ENCODE measurements at places on chromosomes 2 and 18.

- no peak for DNase-seq
These were observed 322.3 kb downstream of the TSN start for GRCh38 chr2:122077771-122078170.

DNA sequence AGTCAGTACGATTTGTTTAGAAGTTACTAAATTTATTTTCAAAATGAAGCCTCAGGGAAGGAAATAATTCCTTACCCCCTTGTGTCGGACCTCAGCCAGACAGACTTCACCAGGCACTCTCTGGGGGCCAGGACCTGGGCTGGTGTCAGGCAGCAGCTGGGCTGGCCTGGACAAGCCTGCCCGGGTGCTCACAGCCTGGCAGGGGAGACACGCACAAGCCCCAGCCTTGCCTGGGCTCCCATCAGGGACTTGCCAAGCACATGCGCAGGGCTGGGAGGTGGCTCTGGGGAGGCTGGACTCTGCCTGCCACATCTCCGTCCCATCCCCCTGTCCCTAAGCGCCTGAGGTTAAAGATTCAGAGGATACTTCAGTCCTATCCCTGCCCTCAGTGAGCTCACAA, 56.8 kb upstream of the HS6ST1 start:
- no peak for DNase-seq

DNA sequence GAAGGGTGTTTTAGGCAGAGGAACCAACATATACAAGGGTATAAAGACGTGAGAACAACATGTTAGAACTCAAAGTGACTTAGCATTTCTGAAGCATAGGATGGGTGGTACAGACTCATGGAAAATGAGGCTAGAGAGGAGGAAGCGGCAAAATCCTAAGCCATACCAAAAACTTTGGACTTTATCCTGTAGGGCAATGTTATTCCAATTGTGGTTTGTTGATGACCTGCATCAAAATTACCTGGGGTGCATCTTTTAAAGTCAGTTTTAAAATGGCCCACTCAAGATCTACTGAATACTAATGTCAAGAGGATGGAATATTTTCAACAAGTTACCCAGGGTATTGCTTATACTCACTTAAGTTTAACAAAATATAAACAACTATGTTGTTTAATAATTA, 34.8 kb downstream of the RAPH1 start:
- DNase-seq: no peak

DNA sequence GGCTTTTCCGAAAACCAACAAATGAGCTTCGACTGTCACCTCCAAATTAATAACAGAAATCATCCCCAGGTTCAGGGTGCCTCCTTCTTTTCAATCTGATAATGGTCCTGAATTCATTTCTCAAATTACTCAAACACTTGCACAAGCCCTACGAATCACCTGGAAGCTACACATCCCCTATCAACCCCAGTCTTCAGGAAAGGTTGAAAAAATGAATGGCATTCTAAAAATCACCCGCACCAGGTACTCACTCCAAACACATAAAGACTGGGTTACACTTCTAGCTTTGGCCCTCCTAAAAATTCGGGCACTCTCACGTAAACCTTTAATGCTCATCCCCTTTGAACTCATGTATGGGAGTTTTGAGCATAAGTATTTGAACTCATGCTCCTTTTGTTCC, 23.9 kb downstream of the EIF2AK2 start:
- DNase-seq: no peak

- peak; percentile 54 for DNase-seq
These were observed 519 bp downstream of the TTL start for GRCh38 chr2:112482309-112483041.

- DNase-seq: peak; percentile 41
These were observed 99.7 kb downstream of the MEP1B start for GRCh38 chr18:32289483-32290075.

- DNase-seq: no peak
These were observed 35.0 kb upstream of the LRP1B start for GRCh38 chr2:142165790-142166189.

DNA sequence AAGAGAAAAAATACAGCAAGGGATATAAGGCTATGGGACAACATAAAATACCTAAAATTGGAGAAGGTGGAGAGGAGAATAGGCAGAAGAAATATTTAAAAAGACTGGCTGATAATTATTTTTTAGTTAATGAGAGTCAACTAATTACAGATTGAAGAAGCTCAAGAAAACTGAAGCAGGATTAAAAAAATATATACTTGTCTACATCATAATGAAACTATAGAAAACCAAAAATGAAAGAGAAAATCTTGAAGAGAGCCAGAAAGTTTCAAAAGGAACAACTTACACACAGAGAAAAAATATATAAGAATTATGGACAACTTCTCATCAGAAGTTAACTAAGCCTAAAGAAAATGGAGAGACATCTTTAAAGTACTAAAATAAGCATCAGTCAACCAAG, 62.9 kb upstream of the APCDD1 start:
- DNase-seq: no peak

GRCh38 chr2:106563195-106563594, 76.0 kb downstream of the CD8B2 start:
- DNase-seq: no peak

GRCh38 chr2:110853516-110853915, 121.1 kb downstream of the ACOXL start:
- DNase-seq: peak; percentile 75

GRCh38 chr2:109150559-109150958, 21.6 kb downstream of the SH3RF3 start:
- DNase-seq: no peak

- DNase-seq: no peak
These were observed 16.2 kb upstream of the MREG start for GRCh38 chr2:216029416-216030129.

DNA sequence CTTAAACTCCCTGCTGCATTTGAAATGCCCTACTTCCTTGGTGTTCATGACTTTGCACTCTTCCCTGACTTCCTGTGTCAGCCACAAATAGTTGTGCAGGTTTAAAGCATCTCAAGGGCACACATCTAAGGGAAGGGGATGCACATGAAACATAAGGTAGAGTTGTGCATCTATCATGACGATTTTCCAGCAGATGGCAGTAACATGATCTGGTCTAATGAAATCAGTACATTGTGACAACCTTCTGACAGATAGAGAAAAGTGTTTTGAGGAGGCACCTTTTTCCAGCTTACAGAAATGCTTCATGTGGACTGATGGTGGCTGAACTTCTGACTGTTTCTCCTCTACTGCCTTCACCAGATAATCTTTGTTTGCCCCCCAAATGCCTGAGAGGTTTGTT, 238.9 kb downstream of the XIRP2 start:
- no peak for DNase-seq

DNA sequence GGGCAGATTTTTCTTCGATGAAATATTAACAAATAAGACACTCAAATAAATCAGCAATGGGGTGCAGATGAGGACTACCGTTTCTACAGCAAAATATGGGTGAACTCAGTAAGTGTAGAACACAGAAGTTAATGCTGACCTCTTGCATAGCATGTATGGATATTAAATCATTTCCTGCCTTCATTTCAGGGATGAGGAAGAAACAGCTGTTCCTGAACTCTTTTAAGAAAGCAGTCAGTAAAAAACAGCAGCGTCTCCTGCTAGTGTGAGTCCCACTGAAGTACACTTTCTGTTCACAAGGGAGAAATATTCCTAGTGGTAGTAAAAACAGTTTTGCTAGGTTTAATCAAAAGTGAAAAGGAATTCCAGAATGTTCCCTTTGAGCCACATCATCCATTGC, 379.0 kb downstream of the ZEB2 start:
- DNase-seq: no peak

- no peak for DNase-seq
These were observed 2.7 kb upstream of the DCC start for GRCh38 chr18:52337276-52337675.

GRCh38 chr2:99488539-99489062, 1.2 kb downstream of the REV1 start:
- no peak for DNase-seq

DNA sequence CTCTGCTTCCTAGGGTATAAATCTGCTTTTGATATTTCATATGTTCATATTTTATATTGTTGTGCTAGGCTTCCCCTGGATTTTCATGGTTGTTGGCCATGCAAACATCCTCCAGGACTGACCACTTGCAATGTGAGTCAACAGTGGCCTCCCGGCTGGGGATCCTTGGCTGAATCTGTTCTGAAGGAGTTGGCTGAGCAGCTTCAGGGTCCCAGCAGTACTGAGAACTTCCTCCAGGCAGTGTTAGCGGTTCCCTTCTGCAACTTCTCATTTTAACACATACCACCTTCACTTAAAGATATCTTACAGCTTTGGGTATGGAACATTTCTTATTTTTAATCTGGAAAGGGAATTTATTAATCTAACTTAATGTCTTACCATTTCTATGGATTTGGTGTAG, 122.1 kb downstream of the DTNB start:
- no peak for DNase-seq

DNA sequence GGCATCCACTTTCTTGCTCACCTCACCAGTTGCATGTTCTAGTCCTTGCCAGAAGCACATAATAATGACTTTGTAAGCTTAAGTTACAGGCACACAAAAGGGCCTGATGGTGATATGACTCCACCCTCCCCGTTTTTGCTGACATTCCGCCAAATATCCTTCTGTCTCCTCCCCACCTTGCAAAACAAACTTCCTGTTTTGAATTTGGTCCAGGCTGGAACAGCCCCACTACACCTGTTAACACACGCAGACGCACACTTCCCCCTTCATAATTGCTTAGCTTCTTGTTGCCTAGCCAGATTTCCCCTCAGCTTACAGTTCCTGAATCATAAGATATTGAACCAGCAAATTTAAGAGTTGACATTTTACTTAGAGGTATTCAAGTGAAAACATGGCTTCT, at the start of gene MGAT5:
TSS of gene MGAT5 (plus strand) at position 269 of the 400 bp plus-strand sequence. CDS start 332 bp downstream, outside the sequence.
- DNase-seq: no peak

DNA sequence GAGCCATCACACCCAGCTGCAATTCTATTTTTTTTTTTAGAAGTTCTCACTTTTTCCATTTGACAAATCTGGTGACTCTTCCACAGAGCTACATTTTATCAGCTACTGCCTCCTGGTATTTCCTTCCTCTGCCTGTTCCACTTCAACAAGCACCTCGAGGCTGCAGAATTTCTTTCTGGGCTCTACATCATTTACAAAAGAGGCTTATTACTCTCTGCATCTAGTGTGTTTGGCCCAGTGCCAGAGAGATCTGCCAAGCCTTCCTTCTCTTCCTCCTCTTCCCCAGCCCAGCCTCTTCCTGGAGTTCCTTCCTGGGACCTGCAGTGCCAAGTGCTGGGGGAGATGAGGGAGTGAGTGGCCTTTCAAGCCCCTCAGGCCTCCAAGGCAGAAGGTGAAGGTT, 119.6 kb upstream of the ITGA6 start:
- DNase-seq: no peak

DNA sequence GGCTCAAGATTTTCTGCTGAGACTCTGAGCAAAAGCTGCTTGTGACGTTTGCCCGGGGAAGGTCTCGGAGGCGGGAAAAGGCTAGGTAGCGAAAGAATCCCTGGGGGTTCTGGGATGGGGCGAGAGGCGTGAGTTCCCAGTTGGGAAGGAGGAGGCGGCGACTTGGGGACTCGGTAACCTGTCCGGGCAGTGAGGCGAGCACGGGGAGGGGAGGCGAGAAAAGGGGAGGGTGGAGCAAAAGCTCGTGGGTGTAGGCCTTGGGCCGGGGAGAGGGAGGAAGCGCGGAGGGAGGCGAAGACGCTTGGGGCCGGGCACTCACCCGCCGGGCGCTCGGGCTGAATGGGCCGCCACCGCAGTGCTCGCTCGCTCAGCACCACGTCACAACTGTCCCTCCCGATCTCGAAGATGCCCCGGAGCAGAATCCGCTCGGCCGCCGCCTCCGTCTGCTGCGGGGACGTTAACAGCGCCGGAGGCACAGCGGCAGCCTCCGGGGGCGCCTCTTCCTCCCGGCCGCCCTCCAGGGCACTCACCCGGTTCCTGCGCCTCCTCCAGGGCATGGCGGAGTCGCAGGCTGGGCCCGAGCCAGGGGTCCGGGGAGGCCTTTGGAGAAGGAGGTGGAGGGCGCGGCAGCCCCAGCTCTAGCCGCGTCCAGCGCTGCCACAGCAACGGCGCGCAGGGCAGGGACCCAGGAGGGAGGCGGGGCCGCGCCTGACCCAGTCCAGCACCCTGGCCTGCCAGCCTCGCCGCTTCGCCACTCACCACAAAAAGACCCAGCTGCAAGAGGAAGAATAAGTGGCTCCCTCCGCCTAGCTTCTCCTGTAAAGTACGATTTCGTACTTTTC, at the start of gene CERKL:
TSS of gene CERKL (minus strand) at position 656 of the 842 bp plus-strand sequence. CDS start at position 557, 99 bp downstream.
- DNase-seq: peak; percentile 41

GRCh38 chr2:128522829-128523228, 204.2 kb upstream of the HS6ST1 start:
- DNase-seq: no peak

DNA sequence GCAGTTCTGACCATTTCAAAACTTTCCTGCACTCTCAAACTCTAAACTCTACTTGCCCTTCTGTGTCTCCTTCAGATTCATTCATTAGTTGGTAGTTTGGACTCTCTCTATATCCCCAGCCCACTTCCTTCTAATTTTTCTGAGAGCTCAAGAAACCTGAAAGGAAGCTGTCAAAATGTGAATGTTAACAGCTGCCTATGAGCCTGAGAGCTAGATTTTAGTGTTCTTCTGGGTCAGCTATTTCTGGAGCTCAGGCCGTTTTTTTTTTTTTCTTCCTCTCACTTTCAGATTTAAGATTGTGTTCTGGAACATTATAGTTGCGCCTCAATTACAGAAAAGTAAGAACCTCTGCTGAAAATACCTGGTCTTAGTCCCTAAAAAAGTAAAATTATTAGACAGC, 73.1 kb downstream of the RTN4 start:
- DNase-seq: no peak

- DNase-seq: no peak
These were observed 158.3 kb downstream of the MTX2 start for GRCh38 chr2:176427549-176427948.

Measured in stimulated activated CD4-positive, alpha-beta T cell treated with anti-CD3 and anti-CD28 coated beads, Interleukin-15, amount 100 ng/mL, for 24 hours (primary cell).